ENCODE measurements at places on chromosomes 3 and 15. TPM values are rescaled to one million over a fixed set of nuclear protein-coding genes. Genes with fewer than 3 reads are reported as not detected.
A peak's percentile ranks its signal among the peaks of the same experiment; 100 is the strongest.

GRCh38 chr3:64290864-64291263 lies 65.6 kb upstream of the PRICKLE2 start:
- no peak for DNase-seq

DNA sequence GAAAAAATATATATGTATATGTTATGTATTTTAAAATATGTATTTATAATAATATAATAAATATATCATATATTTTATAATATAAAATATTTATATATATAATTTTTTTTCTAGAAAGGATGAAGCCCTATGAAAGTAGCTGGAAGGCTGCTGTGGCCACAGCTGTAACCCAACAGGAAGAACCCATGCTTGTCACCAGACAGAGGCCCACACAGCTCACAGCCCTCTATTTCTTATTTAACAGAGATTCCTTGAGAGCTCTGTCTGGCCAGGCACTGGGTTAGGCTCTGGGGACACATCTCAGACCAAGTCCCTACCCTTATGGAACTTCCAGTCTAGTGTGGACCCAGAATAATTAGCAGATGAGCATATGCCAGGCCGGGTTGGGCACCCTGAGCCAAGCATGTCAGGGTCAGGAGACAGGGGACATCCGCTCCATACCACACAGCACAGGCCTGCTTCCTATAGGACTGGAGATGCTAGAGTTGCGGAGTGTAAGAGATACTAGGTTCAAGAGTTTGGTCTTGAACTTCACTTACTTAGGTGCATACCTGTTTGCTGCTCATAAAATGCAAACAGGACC lies 20.5 kb downstream of the MGLL start:
- no peak for DNase-seq

DNA sequence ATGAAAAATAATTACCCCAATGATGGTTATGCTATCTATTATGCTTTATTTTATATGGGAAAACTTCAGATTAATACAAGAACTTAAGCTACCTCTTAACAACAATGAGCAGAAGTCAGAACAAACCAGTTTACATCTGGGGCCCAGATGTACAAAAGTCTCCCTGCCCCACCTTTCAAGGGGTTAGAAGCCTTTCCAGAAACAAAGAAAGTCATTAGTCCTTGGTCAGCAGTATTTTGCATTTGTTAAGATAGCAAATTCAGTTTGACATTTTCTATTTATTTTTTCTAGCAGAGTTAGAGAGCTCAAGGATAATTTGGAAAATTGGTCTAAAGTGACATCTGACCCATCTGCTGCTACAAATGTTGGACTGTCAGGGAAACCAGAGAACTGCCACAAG lies 478.7 kb upstream of the UBE2E2 start:
- no peak for DNase-seq

DNA sequence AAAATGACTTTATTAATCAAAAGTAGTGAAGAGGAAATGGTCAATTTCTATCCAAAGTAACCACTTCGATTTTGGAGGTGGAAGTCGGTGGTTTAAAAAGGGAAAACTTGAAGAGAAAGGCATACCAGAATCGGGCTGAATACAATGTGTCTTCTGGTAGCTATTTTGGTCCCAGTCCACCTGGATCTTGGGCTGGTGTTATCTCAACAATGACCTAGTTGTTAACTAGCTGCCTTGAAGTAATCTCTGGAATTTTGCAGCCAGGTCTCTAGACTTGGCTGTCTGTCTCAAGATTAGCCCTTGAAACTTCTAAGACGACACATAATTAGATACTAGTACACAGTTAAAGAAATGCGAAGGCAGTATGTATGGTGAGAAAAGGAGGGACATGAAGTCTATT lies 409.8 kb downstream of the GRM7 start:
- no peak for DNase-seq

- DNase-seq = peak; percentile 75
Measured at GRCh38 chr15:36814708-36815107, 235.3 kb downstream of the CDIN1 start.

- DNase-seq = no peak
Measured at GRCh38 chr3:123327956-123328850, 120.7 kb downstream of the ADCY5 start.

DNA sequence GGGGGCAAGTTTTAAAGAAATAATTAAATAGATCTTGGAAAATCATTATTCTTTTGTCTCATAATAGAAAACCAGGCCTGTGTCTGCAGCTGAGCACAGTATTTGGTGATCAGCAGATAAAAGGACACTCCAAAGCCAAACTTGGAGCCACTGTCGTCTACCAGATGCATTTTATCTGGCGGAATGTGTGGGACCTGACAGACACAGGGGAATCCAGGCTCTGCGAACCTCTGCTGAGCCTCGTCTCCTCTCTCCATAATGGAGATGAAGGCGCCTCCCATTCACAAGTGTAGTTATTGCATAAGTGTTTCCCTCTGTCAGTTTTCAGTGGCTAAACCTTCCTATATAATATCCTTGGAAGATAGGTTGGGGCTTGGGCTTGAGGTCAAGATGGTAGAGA lies 42.1 kb downstream of the EEFSEC start:
- DNase-seq = no peak

DNA sequence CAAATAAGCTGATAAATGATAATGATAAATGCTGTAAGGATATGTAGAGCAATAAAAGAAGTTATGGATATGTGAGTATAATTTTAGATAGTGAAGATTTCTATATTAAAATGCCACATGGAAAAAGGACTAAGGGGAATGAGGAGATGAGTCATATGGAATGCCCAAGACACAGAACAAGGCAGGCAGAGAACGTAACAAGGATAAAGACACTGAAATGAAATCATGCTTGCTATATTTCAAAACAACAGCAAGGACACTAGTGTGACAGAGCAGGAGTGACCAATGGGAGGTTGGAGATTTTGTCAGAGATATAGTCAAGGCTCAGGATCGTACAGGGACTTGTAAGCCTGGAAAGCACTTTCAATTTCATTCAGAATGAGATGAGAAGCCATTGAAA lies 621.5 kb upstream of the SEMA6D start:
- no peak for DNase-seq

Gene ACKR4
- total RNA-seq = 0.43 TPM

Gene PLSCR5
- total RNA-seq = not detected

Gene GOLGA8S
- not detected for total RNA-seq

Gene GATA2
- 123 TPM for total RNA-seq

Gene CLDN16
- total RNA-seq = not detected

Gene EPHB1
- total RNA-seq = not detected

Gene CFAP91
- not detected for total RNA-seq

Gene FEZF2
- not detected for total RNA-seq

Gene SNTN
- not detected for total RNA-seq
